ENCODE measurements at places on chromosomes 6 and 20. TPM values are rescaled to one million over a fixed set of nuclear protein-coding genes. Genes with fewer than 3 reads are reported as not detected.

The ELOVL2 gene
- total RNA-seq: 0.05 TPM

The ASXL1 gene
- 54.8 TPM for total RNA-seq

The BNIP5 gene
- not detected for total RNA-seq

The ECT2L gene
- total RNA-seq: 0.10 TPM

The RPS6KA2 gene
- total RNA-seq: 34.9 TPM

The CCN5 gene
- total RNA-seq: 0.10 TPM

The TMEM244 gene
- not detected for total RNA-seq

The GJA10 gene
- not detected for total RNA-seq

The VSX1 gene
- not detected for total RNA-seq

The SLCO4A1 gene
- total RNA-seq: 30.7 TPM

The NRSN1 gene
- total RNA-seq: 0.15 TPM

The TUBE1 gene
- 25.4 TPM for total RNA-seq

The SPTLC3 gene
- total RNA-seq: 4.2 TPM

The ADAM33 gene
- 0.10 TPM for total RNA-seq

The PSORS1C2 gene
- not detected for total RNA-seq

The SLC44A4 gene
- total RNA-seq: 26.6 TPM

The LY6G6F gene
- not detected for total RNA-seq

The FAM83C gene
- not detected for total RNA-seq

The BPIFB1 gene
- total RNA-seq: not detected
